ENCODE measurements at places on chromosomes 16 and 17.
A peak's percentile ranks its signal among the peaks of the same experiment; 100 is the strongest.

- no peak for DNase-seq
Measured at GRCh38 chr17:49963626-49964302, 5.2 kb upstream of the DLX4 start.

- DNase-seq: no peak
Measured at GRCh38 chr17:81350320-81350890, 44.9 kb upstream of the BAHCC1 start.

DNA sequence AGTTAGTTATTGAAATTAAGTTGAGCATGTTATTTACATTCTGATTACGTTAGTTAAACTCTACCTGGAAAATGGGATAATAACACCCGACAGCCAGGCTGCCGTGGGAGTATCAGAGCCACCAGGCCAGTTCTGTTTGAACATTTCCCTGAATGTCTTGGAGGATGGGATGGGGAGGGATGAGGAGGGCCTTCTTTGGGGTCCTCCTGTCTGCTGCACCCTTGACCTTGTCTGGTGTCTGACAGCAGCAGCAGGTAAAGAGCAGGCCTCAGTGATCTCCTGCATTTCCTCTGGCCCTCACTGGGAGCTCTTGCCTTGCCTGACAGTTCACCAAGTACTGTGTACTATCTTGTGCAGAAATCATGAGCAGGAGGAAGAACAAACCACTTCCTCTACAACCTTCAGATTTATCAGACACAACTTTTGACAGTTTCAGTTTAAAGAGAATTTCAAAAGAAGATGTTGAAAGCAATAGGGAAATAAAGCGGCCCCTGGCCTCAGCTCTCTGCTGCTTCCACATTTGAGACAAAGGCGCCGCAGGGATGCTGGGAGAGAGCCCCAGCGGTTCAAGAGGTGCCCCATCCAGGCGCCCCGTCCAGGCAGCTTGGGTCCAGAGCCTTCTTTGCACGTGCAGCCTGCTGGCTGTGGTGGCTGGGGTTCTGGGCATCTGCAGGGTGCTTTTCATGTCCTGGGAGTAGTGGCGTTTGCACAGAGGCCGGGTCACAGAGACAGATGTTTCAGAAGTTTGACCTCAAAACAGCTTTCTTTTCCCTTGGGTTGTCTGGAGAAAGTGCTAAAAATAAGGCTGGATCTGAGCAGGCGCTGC is 25.3 kb downstream of the CMIP start:
- DNase-seq: no peak

DNA sequence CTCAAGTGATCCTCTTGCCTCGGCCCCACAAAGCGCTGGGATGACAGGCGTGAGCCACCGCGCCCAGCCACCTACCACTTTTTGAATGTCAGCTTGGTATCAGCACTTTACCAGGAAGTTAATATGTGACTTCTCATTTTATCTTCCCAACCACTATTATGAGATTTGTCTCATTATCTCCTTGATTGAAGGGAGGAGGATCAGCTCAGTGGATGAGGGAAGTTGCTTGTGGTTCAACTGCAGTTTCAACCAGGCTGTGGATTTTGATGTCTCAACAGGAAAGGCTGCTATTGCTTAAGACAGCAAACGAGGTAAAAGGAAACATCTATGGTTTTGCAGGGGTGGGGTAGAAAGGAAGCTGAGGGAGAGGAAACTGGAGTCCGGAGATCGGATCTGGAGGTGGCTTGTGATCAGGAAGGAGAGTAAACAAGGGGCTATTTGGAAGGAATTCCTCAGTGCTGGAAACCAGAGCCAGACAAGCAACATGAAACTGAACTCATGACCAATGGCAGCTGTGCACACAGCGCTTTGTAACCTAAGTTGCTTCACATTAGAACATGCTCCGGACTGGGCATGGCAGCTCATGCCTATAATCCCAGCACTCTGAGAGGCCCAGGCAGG is 180.5 kb downstream of the VPS53 start:
- no peak for DNase-seq

DNA sequence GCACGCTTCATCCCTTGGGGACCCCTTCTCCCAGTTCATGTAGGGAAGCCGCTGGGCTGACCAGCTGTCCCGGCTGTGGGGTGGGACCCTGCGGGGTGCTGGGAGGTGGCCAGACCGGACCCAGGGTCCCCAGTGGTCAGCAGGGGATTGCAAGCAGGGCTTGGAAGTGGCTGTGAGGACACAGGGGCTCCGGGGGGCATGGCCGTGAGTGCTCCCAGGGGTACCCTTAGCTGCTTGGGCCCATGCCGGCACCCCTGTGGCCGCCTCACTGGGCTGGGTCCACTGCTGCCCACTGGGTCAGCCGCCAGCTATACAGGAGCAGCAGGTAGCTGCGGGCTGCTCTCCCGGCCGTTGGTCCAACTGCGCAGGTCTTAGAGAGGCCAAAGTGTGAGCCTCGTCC is 18.8 kb downstream of the PRSS27 start:
- no peak for DNase-seq

- no peak for DNase-seq
Measured at GRCh38 chr16:5065326-5065725, 430 bp downstream of the C16orf89 start.

- DNase-seq: peak; percentile 73
Measured at GRCh38 chr17:32161506-32162365, 19.4 kb downstream of the RHOT1 start.

DNA sequence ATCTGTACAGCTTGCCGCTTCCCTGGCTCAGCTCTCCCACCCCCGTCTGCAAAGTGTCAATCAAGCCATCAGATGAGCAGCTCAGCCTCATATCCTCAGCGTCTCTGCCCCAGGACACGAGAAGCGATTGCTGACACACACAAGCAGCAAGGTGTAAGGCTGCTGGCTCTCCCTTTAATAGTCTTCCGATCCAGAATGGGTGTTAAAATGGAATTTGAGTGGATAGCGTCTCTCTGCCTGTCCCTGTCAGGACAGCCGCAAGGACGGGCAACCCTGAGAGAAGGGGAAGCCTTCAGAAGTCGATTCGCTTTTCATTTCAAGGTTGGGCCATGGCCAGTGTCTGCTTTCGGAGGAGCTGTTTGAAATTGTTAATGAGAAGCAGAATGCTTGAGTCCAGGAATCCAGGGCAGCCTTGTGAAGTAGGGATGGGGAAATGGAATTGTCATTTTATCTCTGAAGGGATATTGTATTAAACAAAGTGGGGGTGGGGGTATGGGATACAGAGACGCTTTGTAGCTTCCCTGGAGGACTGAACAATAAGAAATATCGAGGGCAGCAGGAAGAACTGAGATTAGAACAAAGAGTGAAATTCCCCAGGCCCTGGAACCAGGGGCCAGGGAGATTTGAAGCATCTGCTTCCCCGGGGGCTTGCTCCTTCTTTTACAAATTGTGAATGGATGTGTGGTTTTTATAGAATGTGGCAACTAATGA is 4.7 kb upstream of the PIPOX start:
- DNase-seq: no peak

- DNase-seq: no peak
Measured at GRCh38 chr16:26281381-26282110, 589.8 kb downstream of the HS3ST4 start.

- DNase-seq: no peak
Measured at GRCh38 chr17:28897769-28898526, 415 bp upstream of the FLOT2 start.
